Esophagus mucosa (tissue), 1 donor: ENCODE measurements at places on chromosomes 16 and 17. TPM values are rescaled to one million over a fixed set of nuclear protein-coding genes. Genes with fewer than 3 reads are reported as not detected.

WNT9B gene
- total RNA-seq = not detected

NT5C3B gene
- 22.8 TPM for total RNA-seq

FGF11 gene
- 8.6 TPM for total RNA-seq

COL1A1 gene
- 42.7 TPM for total RNA-seq

C16orf86 gene
- 0.84 TPM for total RNA-seq

TGFB1I1 gene
- 4.3 TPM for total RNA-seq

DNA sequence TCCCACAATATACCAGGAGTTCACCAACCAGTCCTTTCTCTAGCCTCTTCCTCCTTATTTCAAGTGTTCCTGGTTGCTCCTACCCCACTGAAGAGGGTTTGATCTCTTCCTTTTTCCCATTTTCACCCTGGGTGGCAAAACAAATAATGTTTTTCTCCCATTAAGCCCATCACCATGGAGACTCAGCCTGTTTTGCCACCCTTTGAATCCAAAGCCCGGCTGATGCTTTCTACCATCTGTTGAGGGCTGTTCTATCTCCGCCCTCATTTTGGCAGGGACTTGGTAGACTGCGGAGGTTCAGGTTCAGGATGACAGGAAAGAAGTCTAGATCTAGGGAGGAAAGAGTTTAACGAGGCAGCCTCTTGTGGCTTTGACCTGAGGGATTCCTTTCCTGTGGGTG, 2.6 kb downstream of the DNAH2 start:
- ATAC-seq = no peak

DNA sequence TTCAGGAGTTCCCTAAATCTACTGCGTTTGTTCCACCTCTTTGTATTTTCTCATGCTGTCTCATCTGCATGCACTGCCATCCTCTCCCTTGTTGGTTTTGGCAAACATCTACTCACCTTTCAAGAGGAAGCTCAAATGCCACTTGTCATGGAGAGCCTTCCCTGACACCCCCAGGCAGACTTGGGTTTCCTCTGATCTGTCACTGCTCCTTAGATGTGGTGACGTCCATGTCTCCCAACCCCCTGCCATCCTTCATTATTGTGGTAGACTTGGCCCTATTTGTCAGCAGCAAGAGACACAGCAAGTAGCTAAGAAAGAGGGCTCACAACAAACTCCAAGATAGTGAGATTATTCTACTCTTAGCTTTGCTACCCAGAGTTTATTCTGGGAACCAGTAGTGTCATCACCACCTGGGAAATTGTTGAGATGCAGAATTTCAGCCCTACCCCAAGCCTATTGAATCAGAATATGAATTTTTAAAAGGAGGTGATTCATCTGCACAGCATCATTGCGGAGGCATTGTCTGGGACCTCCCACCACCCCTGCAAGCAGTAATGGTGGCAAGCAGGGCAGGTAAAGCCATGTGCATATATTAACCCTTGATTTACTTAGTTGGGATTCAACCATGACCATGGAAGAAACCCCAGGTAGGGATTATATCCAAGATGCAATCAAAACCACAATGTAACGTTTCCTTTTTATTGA, 248.9 kb downstream of the SHISA9 start:
- ATAC-seq = no peak

DNA sequence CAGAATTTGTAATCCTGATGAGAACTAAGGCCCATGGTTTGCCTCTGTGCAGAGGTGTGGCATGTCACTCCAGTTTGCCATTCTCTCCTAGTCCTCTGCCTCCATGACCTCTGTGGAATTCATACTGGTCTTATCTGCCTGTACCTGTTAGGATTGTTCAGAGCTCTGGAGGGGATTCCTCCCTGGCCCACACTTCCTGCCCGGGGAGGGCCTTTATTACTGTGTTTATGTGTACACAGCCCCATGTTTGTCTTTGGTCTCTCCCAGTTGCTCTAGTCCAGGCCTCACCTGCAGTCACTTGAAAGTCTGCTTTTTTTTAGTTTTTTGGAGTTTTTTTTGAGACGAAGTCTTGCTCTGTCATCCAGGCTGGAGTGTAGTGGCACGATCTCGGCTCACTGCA, 36.4 kb downstream of the RHBDL3 start:
- ATAC-seq = no peak

- no peak for ATAC-seq
These were observed 925.4 kb downstream of the CDH11 start for GRCh38 chr16:64196444-64196843.

DNA sequence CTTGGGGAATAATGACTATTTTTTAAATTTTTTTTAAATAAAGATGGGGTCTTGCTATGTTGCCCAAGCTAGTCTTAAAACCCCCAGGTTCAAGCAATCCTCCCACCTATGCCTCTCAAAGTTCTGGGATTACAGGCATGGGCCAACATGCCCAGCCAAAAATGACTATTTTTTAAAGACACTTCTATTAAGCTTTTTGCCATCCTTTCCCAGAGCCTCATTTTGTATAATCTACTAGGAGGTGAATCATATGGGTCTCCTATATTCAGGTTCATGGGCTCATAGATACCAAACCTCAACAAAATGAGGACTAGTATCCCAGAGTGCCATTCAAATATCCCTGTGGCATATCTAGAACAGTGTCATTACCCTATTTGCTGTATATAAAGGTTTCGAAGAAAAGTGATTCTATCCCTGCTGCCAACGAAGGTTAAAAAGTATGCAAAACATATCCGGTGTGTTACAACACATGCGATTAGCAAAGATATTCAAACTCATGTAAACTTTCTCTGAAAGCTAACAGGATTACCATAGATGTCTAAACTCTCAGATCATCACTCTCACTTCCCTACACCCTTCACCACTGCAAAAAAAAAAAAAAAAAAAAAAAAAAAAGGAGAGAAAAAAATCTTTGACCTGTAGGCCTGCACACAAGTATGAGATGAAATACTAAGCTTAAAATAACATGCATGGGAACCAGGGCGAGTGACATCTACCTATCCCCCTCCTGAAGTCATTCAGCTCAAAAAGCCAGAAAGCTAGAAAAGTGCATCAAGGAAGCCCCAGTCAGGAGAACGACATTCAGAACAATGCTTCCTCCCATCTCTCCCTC, 23.5 kb downstream of the XPO6 start:
- peak; percentile 14 for ATAC-seq

DNA sequence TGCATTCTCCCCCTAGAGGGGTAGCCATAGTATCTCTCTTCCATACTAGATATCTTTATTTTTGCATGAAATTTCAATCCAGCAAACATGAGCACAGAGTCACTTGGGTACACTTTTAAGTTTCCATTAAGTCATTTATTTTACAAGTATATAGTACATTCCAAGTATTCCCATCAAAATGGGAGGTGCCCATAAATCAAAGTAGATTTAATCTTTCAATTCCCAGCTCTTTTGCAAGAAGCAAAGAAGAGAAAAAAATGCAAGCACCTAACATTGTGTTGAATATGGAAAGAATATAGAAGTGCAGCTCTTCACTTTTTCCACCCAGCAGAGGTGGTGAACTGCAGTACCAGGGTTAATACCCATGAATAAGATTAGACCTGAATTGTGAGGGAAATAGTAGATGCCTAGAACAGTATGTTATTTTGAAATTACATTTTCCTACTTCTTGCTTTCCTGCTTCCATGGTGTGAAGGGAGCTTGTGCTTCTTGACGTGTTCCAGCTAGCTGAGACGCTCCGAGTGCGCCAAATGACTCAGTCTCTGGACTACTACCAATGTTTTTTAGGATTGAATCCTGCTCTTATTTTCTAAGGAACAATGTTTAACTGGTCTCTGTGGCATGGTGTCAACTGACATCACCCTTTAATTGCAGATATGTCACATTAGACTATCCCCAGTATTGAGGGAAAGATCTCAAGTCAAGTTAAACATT, 151.1 kb upstream of the MAF start:
- peak; percentile 86 for ATAC-seq

- no peak for ATAC-seq
These were observed 22.4 kb downstream of the CMC2 start for GRCh38 chr16:80984124-80984892.

- ATAC-seq = no peak
These were observed 112.5 kb downstream of the SOCS1 start for GRCh38 chr16:11143372-11144035.

- ATAC-seq = no peak
These were observed 16.6 kb upstream of the SLC5A11 start for GRCh38 chr16:24829153-24829552.

- ATAC-seq = no peak
These were observed 4.3 kb downstream of the SPDYE4 start for GRCh38 chr17:8753976-8754440.

- ATAC-seq = no peak
These were observed 76.4 kb upstream of the C17orf78 start for GRCh38 chr17:37299257-37299980.

DNA sequence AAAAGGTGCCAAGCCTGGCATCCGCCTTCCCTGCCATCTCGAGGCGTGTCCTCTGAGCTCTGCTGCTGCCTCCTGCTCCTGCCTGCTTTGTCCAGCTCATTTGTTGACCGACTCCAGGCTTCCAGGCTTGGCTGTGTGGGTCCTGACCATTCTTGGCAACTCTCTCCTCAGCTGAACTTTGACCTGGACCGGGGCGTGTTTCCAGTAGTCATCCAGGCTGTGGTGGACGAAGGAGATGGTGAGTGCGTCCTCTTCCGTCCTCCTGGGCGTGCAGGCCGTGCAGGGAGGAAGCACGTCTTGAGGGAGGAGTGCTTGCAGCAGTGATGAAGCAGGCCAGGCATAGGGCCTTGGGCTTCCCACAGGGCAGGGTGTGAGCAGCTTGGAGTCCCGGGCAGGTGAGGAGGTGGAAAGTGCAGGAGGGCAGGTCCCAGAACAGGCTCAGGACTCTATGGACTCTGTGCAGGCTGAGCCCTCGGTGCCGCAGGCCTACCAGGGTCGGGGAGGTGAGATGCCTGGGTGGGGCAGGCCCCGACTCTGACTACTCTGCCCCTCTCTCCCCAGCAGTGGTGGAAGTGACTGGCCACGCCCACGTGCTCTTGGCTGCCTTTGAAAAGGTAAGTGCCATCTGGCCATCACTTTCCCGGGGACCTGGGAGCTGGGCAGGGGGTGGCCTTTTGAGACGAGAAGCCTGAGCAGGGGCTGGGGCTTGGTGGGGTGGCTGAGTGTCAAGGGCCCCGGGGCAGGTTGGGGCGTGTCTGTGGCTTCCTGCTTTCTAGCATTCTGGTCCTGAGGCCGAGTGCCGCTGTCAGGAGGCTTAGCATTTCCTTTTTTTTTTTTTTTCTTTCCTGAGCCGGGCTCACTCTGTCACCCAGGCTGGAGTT, 28.6 kb upstream of the NUDT16L1 start:
- ATAC-seq = peak; percentile 78

- ATAC-seq = no peak
These were observed 519.4 kb upstream of the WSB1 start for GRCh38 chr17:26774291-26775218.

DNA sequence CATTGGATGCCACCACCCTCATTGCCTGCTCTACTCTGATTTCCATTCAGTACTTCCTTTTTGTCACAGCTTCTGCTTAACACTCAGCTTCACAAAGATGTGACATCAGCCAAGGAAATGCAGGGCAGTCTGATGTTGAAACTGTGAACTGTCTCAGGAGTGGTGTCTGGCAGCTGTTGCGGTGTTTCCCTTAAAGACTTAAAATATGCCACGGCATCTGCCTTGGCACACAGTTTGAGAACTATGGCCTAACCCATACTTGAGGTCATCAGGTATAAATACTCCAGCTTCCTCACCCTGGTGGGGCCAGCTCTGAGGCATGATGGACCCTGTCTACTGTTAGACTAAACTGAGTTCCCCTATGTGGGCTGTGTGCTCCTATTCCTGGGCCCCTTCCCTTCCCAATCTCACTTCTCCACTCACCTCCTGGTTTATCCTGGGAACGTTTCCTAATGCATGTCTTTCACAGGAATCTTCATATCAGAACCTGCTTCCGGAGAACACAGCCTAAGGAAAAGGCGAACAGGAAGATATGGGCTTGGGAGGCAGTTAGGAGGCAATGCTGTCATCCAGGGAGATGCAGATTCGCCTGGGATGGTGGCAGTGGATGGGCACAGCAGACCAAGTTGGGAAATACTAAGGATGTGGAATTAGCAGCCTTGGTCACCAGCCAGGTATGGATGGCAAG, 96.5 kb downstream of the WSCD1 start:
- ATAC-seq = no peak

DNA sequence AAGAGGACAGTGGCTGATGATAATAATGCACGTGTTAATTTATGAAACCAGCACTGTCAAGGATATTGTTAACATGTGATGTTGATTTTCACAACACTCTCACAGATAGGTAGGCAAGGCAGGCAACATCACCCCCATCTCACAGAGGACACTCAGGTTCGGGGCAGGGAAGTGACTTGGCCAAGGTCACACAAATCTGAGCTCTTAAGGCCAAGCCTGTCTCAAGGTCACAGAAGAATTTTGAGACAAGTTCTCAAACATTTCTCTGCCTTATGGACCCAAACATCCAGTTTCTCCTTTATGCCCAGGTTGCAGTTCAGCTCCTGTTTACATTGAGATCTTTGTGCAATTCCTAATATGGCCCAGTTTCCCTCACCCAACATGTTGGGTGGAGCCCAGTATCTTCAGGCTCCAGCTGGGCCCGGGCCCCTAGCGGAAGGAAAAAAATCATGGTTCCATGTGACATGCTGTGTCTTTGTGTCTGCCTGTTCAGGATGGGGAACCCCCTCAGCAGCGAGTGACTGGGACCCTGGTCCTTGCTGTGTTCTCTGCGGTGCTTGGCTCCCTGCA, 1.3 kb downstream of the SLC2A4 start:
- ATAC-seq = no peak

DNA sequence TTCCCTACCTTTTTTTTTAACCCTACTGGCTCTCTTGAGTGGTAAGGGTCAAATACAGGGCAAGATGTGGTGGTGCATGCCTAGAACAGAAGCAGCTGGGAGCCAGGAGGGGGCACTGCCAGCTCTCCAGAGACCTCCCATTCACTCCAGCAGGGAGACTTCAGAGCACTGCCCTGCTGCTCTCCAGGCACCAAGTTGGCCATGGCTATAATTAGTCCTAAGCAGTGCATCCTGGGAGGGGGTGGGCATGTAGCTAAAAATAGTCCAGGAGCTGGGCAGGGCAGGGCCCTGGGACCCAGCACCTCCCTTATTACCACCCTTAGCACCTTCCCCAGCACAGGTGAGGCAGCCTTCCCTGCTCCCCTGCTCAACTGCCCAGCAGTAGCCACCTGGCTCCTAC, 3.5 kb downstream of the CORO6 start:
- no peak for ATAC-seq

DNA sequence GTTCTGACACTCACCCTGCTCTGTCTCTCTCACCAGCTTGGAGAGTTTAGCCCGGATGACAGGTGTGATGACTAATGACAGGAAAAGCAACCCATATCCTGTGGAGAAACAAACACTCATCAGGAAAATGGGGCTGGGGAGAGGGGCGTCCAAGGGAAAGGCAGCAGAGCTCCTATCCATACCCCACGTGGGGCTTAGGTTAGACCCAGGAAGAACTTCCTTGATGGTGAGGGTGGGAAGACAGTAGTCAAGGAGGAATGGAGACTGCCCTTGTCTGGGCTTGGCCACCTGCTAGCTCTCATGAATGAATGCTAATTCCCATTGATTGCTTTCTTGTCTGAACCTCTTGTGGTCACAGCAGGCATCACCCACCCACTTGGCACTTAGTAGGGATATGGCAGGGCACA, 3.8 kb downstream of the SLC46A1 start:
- ATAC-seq = no peak

- no peak for ATAC-seq
These were observed 11.8 kb downstream of the PLCG2 start for GRCh38 chr16:81790830-81791435.

- peak; percentile 48 for ATAC-seq
These were observed 12.2 kb downstream of the C16orf95 start for GRCh38 chr16:87304951-87305350.

- peak; percentile 41 for ATAC-seq
These were observed 747 bp downstream of the ATXN7L3 start for GRCh38 chr17:44198721-44199552.
